ENCODE measurements at places on chromosomes 5 and 9. TPM values are rescaled to one million over a fixed set of nuclear protein-coding genes. Genes with fewer than 3 reads are reported as not detected.

The CNTNAP3 gene
- total RNA-seq, result 7.9 TPM

The PHF24 gene
- 1.6 TPM for total RNA-seq

DNA sequence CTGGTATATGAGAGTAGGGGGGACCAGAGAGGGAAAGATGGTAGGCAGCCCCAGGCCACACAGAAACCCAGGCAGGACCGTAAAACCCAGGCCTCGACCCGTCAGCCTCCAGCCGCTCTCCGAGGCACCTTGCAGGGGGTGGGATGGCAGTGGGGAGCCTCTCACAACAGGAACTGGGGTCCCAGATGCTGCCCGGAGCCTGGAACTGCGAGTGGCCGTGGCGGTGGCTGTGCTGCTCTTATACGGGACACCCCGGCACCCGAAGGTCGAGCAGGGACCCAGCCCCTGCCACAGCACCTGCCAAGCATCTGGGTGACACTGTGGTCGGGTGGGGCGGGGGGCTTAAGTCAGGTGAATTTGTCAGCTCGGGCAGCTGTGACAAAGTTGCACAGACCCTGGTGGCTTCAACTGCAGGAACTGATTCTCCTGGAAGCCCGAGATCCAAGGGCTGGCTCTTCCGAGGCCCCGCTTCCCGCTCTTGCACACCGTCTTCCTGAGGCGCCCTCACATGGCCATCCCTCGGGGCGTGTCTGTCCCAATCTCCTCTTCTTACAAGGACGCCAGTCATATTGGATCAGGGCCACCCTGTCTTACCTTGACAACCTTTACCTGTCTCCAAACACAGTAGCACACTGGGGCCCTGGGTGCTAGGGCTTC, 47.6 kb upstream of the EGFL7 start:
- no peaks in the 10 kb centered on the region for H3K4me1 ChIP-seq
- H3K4me3 ChIP-seq, result no peak overlapping the region
- peak overlapping the region; percentile 49 for H3K27ac ChIP-seq
- H3K27me3 ChIP-seq, result no peaks in the 10 kb centered on the region
- DNase-seq, result no peak
- no peaks in the 10 kb centered on the region for H3K36me3 ChIP-seq

- H3K4me3 ChIP-seq, result no peak overlapping the region
- no peak for DNase-seq
- H3K36me3 ChIP-seq, result no peaks in the 10 kb centered on the region
- no peaks in the 10 kb centered on the region for H3K4me1 ChIP-seq
- H3K27me3 ChIP-seq, result no peaks in the 10 kb centered on the region
Measured at GRCh38 chr9:89527084-89527483, 29.2 kb upstream of the SEMA4D start.

GRCh38 chr9:14531341-14532269, 161.6 kb downstream of the ZDHHC21 start:
- H3K4me3 ChIP-seq, result no peak overlapping the region
- no peaks in the 10 kb centered on the region for H3K27me3 ChIP-seq
- no peak for DNase-seq
- no peak overlapping the region for H3K27ac ChIP-seq
- H3K4me1 ChIP-seq, result no peaks in the 10 kb centered on the region

DNA sequence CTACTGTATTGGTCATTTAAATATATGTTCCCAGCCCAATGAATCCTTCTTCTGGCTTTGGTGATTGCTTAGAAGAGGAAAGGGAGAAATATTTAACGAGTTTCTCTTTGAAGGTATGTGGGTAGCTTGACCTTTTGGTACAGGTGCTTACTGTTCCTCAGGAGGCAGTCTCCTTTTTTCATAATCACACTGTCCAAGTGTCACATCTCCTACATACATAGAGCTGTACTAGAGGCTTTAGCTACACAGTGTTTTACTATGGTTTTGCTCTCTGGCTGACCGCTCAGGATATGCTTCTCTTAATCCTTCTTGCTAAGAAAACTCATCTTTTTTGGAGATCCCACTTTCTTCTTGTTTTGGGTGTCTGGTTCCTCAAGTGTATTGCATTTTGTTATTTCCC, 6.9 kb downstream of the ERBIN start:
- H3K27me3 ChIP-seq, result no peaks in the 10 kb centered on the region
- H3K4me3 ChIP-seq, result no peak overlapping the region
- H3K36me3 ChIP-seq, result no peaks in the 10 kb centered on the region
- peaks cover 12% of the 10 kb centered on the region for H3K4me1 ChIP-seq
- no peak for DNase-seq
- no peak overlapping the region for H3K27ac ChIP-seq
